ENCODE measurements at places on chromosomes 5 and 9.

- no peaks in the 10 kb centered on the region for H3K4me1 ChIP-seq
- no peaks in the 10 kb centered on the region for H3K27me3 ChIP-seq
- H3K4me3 ChIP-seq: no peak overlapping the region
- H3K27ac ChIP-seq: no peak overlapping the region
- H3K36me3 ChIP-seq: no peaks in the 10 kb centered on the region
- DNase-seq: peak; percentile 31
These were observed 211.5 kb upstream of the TAS2R1 start for GRCh38 chr5:9841516-9842170.

DNA sequence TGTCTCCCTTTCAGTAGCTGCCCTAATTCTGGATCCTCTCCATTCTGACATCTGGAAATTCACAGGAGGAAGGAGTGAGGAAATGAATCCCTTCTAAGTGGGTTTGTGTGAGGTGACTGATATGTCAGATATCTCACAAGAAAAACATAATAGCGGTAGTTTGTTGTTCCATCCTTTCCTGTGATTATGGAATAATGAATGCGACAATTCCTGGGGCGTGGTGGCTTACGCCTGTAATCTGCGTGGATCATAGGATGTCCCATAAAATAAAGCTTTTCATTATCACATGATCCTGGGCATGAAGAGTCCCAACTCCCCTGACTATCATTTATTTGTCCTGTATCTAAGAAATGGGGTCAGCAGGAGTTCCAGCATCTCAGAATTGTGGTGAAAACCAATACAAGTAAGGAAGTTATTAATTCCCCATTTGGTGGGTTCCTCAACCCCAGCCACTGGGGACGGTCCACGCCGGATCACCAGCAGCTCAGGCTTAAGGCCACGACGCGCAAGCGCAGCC is 375 bp upstream of the C5orf24 start:
- H3K27ac ChIP-seq: peak overlapping the region; percentile 95
- peak overlapping the region; percentile 93 for H3K4me3 ChIP-seq
- DNase-seq: no peak

- H3K4me3 ChIP-seq: no peak overlapping the region
- H3K4me1 ChIP-seq: no peaks in the 10 kb centered on the region
- H3K27ac ChIP-seq: no peak overlapping the region
These were observed 7.5 kb downstream of the WWC1 start for GRCh38 chr5:168298949-168299348.

GRCh38 chr9:106697390-106697749 is 165.6 kb upstream of the ZNF462 start:
- H3K4me1 ChIP-seq: peaks cover 19% of the 10 kb centered on the region
- no peaks in the 10 kb centered on the region for H3K27me3 ChIP-seq
- no peak for DNase-seq
- H3K4me3 ChIP-seq: peak overlapping the region; percentile 46
- peak overlapping the region; percentile 74 for H3K27ac ChIP-seq
- no peaks in the 10 kb centered on the region for H3K36me3 ChIP-seq

DNA sequence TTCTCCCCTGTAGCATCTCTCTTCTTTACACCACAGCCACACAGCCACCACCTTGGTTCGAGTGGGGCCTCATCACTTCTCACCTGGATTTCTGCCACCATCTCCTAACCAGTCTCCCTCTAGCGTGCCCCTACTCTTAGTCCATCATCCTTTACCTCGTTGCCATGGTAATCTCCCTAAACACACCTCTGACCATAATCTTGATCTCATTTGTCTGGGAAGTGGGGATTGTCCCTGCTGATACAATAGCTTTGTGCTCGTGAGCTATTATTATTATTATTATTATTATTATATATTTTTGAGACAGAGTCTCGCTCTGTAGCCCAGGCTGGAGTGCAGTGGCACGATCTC is 76.5 kb upstream of the HSPA9 start:
- DNase-seq: no peak
- no peak overlapping the region for H3K4me3 ChIP-seq

GRCh38 chr5:30574761-30575160 is 618.7 kb upstream of the CDH6 start:
- no peak overlapping the region for H3K27ac ChIP-seq
- H3K36me3 ChIP-seq: no peaks in the 10 kb centered on the region
- H3K4me3 ChIP-seq: no peak overlapping the region
- no peaks in the 10 kb centered on the region for H3K27me3 ChIP-seq
- DNase-seq: no peak

GRCh38 chr5:10567781-10568321 is 4.0 kb downstream of the ANKRD33B start:
- DNase-seq: no peak
- H3K27me3 ChIP-seq: peaks cover 12% of the 10 kb centered on the region
- H3K27ac ChIP-seq: no peak overlapping the region
- no peaks in the 10 kb centered on the region for H3K36me3 ChIP-seq
- H3K4me1 ChIP-seq: peaks cover 16% of the 10 kb centered on the region

- H3K27me3 ChIP-seq: no peaks in the 10 kb centered on the region
- no peak for DNase-seq
- H3K36me3 ChIP-seq: no peaks in the 10 kb centered on the region
These were observed 15.3 kb upstream of the PIK3R1 start for GRCh38 chr5:68200288-68200687.

GRCh38 chr9:24516463-24516862 is 29.2 kb downstream of the IZUMO3 start:
- no peak for DNase-seq
- H3K27ac ChIP-seq: no peak overlapping the region
- no peak overlapping the region for H3K4me3 ChIP-seq
- no peaks in the 10 kb centered on the region for H3K27me3 ChIP-seq

GRCh38 chr9:1939926-1940368 is 75.2 kb upstream of the SMARCA2 start:
- no peak overlapping the region for H3K27ac ChIP-seq
- H3K4me1 ChIP-seq: no peaks in the 10 kb centered on the region
- no peak for DNase-seq
- H3K36me3 ChIP-seq: no peaks in the 10 kb centered on the region

- H3K36me3 ChIP-seq: no peaks in the 10 kb centered on the region
- H3K27me3 ChIP-seq: no peaks in the 10 kb centered on the region
- H3K4me1 ChIP-seq: no peaks in the 10 kb centered on the region
- H3K4me3 ChIP-seq: no peak overlapping the region
These were observed 178.4 kb downstream of the GNA14 start for GRCh38 chr9:77469515-77470231.

GRCh38 chr5:116315531-116315930 is 230.7 kb downstream of the COMMD10 start:
- H3K27me3 ChIP-seq: no peaks in the 10 kb centered on the region
- DNase-seq: no peak
- peaks cover 31% of the 10 kb centered on the region for H3K36me3 ChIP-seq
- H3K4me1 ChIP-seq: peaks cover 2% of the 10 kb centered on the region
- no peak overlapping the region for H3K27ac ChIP-seq

- H3K27ac ChIP-seq: no peak overlapping the region
- no peak overlapping the region for H3K4me3 ChIP-seq
- no peak for DNase-seq
- H3K27me3 ChIP-seq: no peaks in the 10 kb centered on the region
- peaks cover 75% of the 10 kb centered on the region for H3K36me3 ChIP-seq
- H3K4me1 ChIP-seq: peaks cover 58% of the 10 kb centered on the region
These were observed 37.8 kb downstream of the B4GALT1 start for GRCh38 chr9:33129251-33129885.

DNA sequence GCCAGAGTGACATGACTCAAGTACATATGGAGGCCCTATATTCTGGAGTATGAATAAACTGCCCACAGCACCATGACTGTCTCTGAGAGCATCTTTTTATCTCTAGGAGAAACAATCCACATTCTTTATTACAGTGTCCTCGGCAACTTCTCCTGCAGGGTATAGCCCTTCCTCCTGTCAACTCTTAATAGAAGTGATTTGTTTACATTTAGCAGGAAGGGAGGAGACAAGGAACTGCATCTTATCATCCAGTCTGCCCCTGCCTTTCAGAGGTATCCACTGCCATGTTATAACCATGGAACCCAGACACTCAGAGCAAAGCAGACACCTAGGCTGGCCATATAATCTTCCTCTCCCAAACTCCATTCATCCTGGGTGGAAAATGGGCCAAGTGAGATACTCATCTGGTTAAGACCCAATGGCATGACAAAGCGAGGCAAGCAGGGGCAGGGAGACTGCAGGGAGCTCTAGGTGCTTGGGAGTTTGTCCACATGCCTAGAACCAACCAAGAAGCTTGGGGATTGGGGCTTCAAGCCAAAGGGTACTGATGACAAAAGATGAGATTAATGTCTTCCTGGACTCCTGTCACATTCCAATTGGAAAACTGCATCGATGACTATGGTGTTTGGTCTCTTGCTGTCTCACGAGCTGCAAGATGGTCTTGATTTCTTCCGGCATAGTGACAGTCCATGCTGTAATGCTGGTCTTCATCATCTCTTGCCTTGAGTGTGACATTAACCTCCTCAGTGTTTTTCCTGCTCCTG is 620.5 kb upstream of the KLF4 start:
- DNase-seq: no peak
- no peaks in the 10 kb centered on the region for H3K4me1 ChIP-seq
- H3K36me3 ChIP-seq: no peaks in the 10 kb centered on the region
- H3K27ac ChIP-seq: no peak overlapping the region
- H3K27me3 ChIP-seq: no peaks in the 10 kb centered on the region

- no peaks in the 10 kb centered on the region for H3K27me3 ChIP-seq
- no peak for DNase-seq
- no peak overlapping the region for H3K4me3 ChIP-seq
- H3K4me1 ChIP-seq: no peaks in the 10 kb centered on the region
These were observed 14.9 kb upstream of the FRMPD1 start for GRCh38 chr9:37635808-37636207.

DNA sequence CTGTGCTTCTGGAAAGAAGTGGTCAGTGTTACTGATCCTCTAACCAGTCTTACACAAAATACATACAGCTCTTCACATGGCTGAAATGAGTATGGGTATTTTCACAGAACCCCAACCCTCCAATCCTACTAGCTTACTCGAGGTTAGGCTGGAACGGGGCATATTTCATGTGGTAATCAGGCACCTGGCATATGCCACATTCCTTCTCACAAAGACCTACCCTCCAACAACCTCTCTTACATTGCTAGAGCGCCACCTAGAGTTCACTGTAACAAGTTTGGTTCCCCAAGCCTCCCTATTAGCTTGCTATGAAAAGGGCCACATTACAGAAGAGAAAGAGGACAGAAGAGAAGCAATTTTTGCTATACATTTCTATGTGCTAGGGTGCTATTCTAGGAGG is 597.3 kb downstream of the PRELID2 start:
- H3K27me3 ChIP-seq: no peaks in the 10 kb centered on the region
- no peak overlapping the region for H3K4me3 ChIP-seq
- no peak overlapping the region for H3K27ac ChIP-seq
- no peaks in the 10 kb centered on the region for H3K4me1 ChIP-seq
- no peaks in the 10 kb centered on the region for H3K36me3 ChIP-seq

GRCh38 chr9:94931740-94932139 is 205.2 kb downstream of the AOPEP start:
- DNase-seq: no peak
- H3K4me1 ChIP-seq: peaks cover 16% of the 10 kb centered on the region
- no peaks in the 10 kb centered on the region for H3K27me3 ChIP-seq
- H3K27ac ChIP-seq: no peak overlapping the region
- no peak overlapping the region for H3K4me3 ChIP-seq

DNA sequence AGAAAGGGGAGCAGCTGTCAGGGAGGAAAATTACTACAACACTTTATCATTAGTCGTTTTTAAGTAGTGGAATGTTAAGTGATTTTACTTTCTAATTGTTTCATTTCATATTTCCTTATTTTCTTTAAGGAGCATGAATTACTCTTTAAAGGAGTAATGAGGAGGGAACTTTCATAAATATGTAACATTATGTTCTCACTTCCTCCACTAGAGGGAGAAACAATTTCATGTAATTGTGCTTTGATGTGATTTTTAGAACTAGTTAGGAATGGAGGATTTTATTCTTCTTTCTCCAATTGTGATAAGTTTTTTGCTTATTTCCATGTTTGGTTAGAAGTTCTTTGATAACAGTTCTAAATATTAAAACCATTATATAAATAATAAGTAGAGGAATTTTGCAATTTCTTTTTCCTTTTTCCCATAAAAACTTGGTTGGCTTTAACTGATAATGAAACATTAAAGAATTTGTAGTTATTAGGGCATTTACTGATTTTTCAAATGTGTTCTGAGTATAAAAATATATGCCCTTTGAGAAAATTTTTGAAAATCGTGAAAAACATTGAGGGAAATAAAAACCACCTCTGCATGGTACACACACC is 25.6 kb downstream of the CEP78 start:
- H3K27me3 ChIP-seq: no peaks in the 10 kb centered on the region
- no peak for DNase-seq
- peaks cover 12% of the 10 kb centered on the region for H3K36me3 ChIP-seq
- H3K4me3 ChIP-seq: no peak overlapping the region

DNA sequence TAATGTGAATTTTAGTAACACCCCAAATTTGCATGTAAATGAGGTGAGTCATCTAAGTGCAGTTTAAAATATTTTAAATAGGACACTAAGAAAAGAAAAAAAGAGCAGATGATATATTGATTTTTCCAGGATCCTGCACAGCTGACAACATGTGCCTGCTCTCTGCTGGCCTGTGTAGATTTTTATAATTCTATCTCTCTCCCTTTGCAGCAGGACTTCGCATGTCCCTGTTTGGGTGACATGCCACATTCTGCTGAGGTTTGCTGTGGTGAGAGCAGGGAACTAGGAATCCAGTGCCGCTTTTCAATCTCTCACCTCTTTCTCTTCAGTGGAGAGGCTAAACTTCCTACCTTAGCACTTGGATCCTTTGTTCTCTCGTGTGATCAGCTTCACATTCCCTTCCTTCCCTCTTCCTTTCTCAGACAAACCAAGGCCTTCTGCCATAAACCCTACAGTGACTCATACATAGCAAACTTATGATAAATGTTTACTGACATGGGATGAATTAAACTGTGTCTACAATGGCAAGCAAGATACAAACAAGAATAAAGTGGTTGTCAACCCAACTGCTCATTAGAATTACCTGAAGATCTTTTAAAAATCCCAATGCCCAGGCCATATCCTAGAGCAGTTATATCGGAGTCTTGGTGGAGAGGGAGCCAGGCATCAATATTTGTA is 198.8 kb upstream of the EFNA5 start:
- no peak for DNase-seq
- H3K27ac ChIP-seq: no peak overlapping the region
- no peak overlapping the region for H3K4me3 ChIP-seq
- no peaks in the 10 kb centered on the region for H3K36me3 ChIP-seq

DNA sequence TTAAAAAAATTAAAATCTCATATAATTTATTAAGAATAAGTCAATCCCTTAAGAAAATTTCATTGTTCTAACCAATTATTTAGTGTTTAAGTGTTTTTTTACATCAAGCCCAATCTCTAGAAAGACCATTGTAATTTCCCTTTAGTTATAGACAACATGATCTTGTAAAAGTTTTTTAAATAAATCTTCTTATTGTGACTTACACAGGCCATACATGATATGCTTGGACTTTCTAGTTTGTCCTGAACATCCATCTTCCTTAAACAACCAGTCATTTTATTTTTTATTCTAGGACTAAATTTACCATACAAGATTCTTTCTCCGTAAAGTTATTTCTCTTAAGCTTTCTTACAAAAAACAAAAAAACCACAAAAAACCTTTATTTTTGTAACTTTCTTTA is 126.5 kb upstream of the MAST4 start:
- H3K4me1 ChIP-seq: no peaks in the 10 kb centered on the region
- no peak for DNase-seq
- no peaks in the 10 kb centered on the region for H3K36me3 ChIP-seq
- no peak overlapping the region for H3K4me3 ChIP-seq
- H3K27me3 ChIP-seq: no peaks in the 10 kb centered on the region

- DNase-seq: no peak
- H3K27ac ChIP-seq: no peak overlapping the region
- H3K27me3 ChIP-seq: no peaks in the 10 kb centered on the region
- H3K4me3 ChIP-seq: no peak overlapping the region
These were observed 16.4 kb downstream of the RAD23B start for GRCh38 chr9:107299437-107299836.

All from esophagus muscularis mucosa (tissue), 4 donors.